ENCODE measurements at places on chromosomes 11 and 22. TPM values are rescaled to one million over a fixed set of nuclear protein-coding genes. Genes with fewer than 3 reads are reported as not detected.

GRCh38 chr11:102582140-102582539 lies 43.0 kb downstream of the MMP20 start:
- no peaks in the 10 kb centered on the region for H3K36me3 ChIP-seq
- H3K4me1 ChIP-seq, result peaks cover 8% of the 10 kb centered on the region
- H3K27me3 ChIP-seq, result no peaks in the 10 kb centered on the region
- H3K4me3 ChIP-seq, result no peak overlapping the region
- DNase-seq, result no peak

DNA sequence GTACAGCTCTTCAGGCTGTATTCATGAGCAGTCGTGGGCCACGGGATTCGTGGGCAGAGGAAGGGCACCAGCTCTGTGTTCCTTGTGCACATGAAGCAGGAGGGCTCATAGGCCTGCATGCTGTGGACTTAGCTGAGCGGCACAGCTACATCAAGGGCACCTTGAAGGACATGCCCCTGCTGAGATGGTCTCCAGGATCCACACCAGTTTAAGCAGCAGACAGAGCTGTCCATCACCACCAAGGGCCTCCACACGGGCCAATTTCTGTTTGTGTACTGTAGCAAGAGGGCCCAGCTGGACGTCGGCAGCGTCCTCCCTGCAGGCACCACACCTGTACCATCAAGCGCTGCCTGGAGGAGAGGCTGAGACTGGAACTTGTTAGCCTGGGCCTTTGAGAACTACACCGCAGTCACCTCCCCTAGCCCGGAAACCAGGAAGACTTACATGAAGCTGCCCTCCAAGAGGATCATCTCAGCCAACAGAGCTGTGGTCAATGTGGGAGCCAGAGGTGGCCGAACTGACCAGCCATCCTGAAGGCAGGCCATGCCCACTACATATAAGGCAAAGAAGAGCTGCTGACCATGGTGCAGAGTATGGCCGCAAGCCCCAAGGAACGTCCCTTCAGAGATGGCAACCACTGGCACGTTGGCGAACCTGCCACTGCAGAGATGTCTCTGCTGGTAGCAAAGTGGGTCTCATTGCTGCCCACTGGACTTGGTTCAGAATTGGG lies 32.7 kb upstream of the GNB1L start:
- H3K4me3 ChIP-seq, result no peak overlapping the region
- DNase-seq, result no peak
- peaks cover 28% of the 10 kb centered on the region for H3K36me3 ChIP-seq
- no peaks in the 10 kb centered on the region for H3K27me3 ChIP-seq

DNA sequence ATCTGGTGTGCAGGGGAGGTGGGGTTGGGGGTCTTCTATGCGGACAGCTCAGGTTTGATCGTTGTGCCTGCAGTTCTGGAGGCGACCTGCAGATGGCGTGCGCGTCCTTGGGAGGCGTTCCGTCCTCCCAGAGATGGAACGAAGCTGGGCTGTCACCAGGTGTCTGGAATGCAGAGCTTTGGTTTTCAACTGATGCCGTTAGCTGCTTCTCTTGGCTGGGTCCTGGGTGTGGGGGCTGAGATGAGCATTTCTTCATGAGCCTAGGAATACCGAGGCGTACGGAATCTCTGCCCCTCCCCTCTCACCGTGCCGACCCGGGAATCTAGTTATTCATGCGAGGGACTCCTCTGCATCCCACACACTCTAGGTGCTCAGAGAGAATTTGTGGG lies 98.6 kb downstream of the CEP164 start:
- no peaks in the 10 kb centered on the region for H3K4me1 ChIP-seq
- DNase-seq, result peak; percentile 65
- H3K4me3 ChIP-seq, result no peak overlapping the region

DNA sequence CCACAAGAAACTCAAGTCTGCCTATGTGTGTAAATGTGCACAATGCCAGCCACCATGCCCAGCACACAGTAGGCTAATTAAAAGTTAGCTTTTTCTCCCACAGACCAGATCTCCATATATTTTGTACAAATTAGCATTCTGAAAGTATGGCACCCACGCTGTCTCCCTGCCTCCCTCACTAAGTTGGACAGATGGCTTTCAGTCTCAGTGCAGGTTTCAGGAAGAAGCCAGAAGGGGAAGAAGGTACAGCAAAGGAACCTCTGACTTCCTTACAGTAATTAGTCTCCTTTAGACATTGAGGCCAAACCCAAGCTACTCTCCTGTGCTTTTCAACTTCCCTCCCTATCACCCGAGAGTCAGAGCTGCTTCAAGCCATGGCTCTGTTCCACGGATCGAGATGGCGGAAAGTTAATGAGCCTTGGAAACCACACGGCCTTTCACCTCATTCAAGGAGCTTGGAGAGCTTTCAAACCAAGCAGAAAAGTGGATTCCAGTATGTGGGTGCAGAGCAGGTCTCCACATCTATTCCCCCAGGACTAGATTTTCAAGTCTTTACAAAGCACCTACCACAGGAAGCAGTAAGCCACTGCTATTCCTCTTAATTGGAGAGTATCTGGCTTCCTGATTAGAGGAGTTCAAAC lies 221.1 kb upstream of the NARS2 start:
- peaks cover 6% of the 10 kb centered on the region for H3K4me1 ChIP-seq
- no peak for DNase-seq
- H3K27ac ChIP-seq, result no peak overlapping the region
- no peak overlapping the region for H3K4me3 ChIP-seq
- H3K27me3 ChIP-seq, result no peaks in the 10 kb centered on the region
- H3K36me3 ChIP-seq, result no peaks in the 10 kb centered on the region

- H3K27ac ChIP-seq, result peak overlapping the region; percentile 90
- peaks cover 63% of the 10 kb centered on the region for H3K36me3 ChIP-seq
- peak overlapping the region; percentile 39 for H3K4me3 ChIP-seq
- no peaks in the 10 kb centered on the region for H3K27me3 ChIP-seq
Measured at GRCh38 chr22:50292643-50293440, 14.6 kb downstream of the PLXNB2 start.

DNA sequence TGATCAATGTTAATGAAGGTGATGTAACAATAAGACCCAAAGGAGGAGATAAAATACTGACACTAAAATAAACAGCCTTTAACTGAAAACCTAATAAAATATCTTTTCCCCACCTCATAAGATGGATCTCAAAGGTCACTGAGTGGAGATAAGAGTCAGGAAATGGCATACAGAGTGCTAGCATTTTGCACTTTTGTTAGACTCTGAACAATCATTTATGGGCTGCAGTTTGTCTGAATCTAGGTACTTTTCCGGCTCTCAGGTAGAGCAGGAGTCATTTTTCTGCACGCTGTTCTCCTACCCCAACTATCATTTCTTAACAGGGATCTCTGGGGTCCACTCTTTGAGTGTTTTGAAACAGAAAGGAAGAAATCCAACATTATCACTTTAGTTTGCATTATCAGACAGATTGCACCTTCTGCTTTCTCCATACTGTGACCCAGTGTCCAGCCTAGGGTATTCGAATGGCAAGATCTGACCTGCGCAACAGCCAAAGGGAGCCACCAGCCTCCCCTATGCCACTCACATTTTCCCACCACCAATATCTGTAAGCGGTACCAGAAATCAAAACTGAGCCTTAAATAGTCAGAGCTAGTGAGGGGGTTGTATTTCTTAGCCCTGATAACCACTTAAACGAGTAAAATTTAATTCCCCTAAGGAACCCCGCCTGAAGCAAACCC lies 863 bp downstream of the SIAE start:
- H3K27me3 ChIP-seq, result no peaks in the 10 kb centered on the region
- peaks cover 8% of the 10 kb centered on the region for H3K4me1 ChIP-seq
- DNase-seq, result no peak

The ANKK1 gene
- not detected for total RNA-seq

The ALG9 gene
- total RNA-seq, result 22.9 TPM

The CLTCL1 gene
- total RNA-seq, result 7.3 TPM

The MS4A4A gene
- not detected for total RNA-seq

Measured in SJSA1 (cell line).